SW 1271 (cell line): ENCODE measurements at places on chromosomes 16 and 17.

GRCh38 chr16:70781800-70782199 lies 19.2 kb downstream of the VAC14 start:
- DNase-seq = no peak

- no peak for DNase-seq
Observed at GRCh38 chr16:73025151-73025855, 22.6 kb downstream of the ZFHX3 start.

GRCh38 chr17:39092692-39093230 lies 58.7 kb downstream of the PLXDC1 start:
- DNase-seq = no peak

DNA sequence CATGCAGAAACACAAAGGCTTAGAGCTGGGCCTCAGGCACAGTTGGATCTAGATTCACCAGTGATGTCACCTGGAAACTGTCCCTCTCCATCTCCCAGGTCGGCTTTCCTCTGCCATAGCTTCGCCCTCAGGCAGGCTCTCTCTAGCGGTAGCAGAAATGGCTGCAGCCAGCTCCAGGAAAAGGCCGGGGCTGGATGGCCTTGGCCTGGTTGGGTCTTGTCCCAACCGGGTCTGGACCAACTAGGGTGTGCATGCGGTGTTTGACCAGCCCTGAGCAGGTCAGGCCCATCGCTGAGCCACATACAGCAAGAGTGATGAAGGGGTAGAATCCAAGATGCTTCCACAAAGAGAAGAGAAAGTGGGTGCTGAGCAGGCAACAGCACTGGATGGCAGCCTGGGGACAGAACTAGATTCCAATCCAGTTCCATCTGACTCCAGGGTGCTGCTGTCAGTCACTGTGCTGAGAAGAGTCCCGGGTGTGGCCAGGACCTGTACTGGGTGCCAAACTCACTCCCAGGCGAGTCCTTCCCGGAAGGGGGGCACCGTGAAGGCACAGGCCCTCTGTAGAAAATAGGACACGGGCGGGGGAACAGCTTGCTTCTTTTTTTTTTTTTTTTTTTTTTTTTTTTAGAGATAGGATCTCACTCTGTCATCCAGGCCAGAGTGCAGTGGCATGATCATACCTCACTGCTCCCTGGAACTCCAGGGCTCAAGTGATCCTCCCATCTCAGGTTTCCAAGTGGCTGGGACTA lies 51.8 kb downstream of the SOCS3 start:
- DNase-seq = no peak

GRCh38 chr17:10888858-10889257 lies 51.0 kb upstream of the PIRT start:
- DNase-seq = no peak

GRCh38 chr17:42655528-42655927 lies 3.6 kb upstream of the TUBG2 start:
- DNase-seq = no peak

DNA sequence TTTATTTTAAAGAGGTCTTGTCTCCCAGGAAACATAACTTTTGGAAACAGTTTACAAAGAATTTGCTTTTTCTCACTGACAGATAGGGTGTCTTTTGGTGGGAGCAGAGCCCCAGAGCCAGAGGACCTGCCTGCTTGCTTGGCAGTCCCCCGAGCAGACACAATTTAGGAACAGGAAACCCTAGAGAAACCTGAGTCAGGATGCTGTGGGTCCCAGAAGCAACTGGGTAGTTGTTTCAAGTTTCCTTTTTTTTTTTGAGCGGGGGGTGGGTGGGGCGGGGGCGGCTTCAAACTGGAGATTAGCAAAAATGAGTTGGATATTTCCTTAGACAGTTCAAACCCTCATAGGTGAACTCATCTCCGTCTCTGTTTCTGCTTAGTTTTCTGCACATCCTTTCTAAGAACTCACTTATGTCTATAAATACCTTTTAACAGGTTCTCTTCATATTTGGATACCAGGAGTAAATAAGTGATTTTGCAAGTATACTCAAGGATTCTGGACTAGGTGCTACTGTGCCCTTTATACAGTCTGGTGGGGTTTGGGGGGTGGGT lies 135.1 kb downstream of the PRKCA start:
- DNase-seq = no peak

DNA sequence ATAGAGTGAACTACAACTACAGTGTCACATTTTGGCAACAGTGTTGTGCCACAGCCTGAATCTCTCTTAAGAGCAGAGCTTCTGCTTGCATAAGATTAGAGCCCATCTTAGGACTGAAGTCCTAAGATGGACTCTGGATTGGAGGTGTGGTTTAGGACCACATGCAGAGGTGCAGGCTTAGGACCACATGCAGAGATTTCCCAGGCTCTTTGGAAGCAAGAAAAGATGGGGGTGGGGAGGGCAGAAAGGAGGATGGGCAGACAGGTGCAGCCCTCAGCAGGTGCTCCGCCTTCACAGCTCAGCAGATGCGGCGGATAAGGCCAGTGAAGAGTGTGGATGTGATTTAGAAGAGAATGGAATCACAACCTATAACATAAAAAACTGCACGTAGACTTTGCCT lies 128.7 kb downstream of the TANGO6 start:
- DNase-seq = no peak

- DNase-seq = no peak
Observed at GRCh38 chr17:1005361-1005946, 8.5 kb downstream of the TIMM22 start.

DNA sequence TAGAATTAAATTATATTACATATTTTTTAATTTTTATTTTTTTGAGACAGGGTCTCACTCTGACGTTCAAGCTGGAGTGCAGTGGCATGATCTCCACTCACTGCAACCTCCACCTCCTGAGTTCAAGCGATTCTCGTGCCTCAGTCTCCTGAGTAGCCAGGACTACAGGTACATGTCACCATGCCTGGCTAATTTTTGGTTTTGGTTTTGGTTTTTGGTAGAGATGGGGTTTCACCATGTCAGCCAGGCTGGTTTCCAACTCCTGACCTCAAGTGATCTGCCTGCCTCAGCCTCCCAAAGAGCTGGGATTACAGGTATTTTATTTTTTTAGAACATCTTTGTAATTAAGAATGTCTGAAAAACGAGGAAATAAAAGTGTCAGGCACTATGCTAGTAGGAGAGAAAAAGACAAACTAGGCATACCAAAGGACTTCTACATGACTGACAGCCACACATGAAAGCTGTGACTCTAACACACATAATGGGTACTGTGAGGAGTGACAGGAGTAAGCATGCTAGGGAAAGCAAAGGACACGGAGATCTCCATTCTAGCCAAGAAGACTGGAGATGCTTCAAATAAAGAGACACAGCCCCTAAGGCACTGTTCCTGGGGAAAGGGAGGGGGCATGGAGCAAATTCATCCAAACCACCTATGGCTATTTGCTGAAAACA lies 7.3 kb downstream of the GNA13 start:
- no peak for DNase-seq

DNA sequence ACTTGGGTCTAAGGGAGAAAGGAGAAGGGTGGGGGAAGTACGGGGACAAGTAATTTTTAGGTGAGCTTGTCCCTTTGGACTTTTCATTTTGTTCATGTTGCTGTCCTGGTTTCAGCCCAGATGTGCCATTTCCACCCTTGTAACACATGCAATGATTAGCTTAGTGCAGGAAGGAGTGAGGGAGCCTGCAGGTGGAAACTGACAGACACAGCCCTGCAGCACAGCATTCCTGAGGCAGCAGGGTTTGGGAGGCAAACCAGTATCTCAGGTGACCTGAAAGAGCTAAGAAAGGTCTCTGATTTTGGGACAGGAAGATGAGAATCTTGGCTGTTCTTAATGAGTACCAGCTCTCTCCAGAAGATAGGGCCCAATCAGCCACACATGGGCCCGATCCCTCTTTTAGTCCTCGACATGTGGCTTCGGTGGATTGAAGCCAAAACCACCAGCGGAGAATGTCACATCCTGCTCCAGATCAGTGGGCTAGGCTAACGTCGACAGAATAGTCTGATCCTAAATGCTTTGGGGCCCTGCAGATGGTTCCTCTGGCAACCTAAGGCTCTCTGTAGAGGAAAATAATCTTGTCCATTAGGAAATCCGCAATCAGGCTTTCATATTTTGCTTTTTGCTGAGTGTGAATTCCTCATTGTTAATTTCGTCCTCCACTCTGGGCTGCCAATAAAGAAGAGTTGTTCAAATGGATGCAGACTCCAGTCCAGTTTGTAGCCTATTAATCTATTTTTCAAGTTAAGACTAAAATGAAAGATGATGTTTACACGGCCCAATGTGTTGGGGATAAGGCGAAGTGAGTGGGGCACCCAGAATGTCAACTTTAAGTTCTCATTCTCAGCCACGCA lies 3.8 kb upstream of the RNF157 start:
- DNase-seq = no peak

- no peak for DNase-seq
Observed at GRCh38 chr16:19974607-19975006, 90.0 kb upstream of the GPRC5B start.

- no peak for DNase-seq
Observed at GRCh38 chr16:59030923-59031485, 296.9 kb upstream of the GOT2 start.

DNA sequence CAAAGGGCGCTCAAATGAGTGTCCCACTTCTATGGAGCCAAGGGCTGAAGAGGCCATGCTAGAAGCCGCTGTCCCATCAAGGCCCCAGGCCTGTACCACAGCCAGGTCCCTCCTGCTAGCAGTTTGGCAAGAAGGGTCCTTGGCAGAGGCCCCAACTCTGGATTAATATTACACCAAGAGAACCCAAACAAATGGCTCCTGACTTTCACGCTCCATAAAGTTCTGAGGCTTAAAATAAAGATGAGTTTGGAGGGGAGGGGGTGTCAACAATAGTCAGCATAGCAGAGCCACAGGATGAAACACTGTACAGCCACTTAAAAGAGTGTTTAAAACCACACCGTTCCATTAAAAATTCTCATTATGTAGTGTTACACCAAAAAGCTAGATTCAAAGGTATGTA lies 30.5 kb downstream of the CUEDC1 start:
- DNase-seq = no peak

- no peak for DNase-seq
Observed at GRCh38 chr17:67105213-67105612, 60.9 kb downstream of the CACNG1 start.

DNA sequence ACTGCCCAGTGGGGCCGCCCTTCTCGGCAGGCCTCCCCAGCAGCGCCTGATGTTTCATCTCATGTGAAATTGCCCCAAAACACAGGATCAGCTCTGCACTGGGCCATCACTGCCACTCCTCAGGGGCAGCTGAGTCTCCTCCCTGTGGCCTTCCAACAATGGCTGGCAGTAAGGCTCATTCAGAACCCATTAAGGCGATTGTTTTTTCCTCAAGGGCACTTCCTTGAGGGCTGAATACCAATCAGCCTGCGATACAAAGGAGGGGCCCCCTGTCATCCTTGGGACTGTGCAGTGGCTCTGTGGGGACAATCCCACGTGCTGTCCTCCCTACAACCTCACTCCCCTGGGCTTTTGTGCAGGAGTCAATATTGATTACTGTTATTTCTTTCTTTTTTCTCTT lies 47.5 kb downstream of the XYLT1 start:
- no peak for DNase-seq

- DNase-seq = no peak
Observed at GRCh38 chr16:50448522-50448921, 79.7 kb upstream of the BRD7 start.

DNA sequence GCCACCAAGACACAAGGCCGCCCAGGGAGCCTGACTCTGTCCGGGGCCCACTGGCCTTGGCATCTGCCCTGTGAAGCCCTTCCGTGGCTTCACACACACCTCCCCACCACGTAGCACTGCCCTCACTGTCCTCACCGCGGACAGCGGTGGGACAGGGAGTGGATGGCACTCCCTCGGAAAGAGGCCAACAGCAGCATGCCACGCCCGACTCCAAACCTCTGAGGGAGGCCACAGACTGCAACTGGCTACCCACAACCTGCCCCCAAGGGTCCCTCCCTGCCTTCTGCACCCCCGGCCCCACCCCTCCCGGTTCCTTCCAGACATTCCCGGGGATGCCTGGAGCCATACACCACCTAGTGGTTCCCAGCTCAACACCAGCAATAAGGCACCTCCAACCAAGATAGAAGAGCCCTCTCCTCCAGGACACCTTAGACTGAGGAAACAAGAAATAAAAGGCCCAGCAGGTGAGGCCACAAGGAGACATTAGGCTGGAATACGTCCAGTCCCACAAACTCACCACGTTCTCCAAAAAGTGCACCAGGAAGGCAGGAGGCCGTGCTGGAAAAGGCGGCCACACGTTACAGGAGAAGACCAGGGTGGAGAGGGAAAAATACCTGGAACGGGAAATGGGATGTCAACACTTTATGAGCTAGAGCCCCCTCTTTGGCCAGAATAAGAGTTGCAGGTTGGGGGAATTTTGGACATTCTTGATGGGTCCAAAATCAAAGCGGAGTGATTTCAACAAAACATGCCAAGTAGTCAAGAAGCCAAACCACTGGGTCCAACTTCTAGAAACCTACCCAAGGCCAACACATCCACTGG lies 310.0 kb downstream of the SOX9 start:
- no peak for DNase-seq

GRCh38 chr17:63475491-63476412 lies 1.1 kb upstream of the ACE start:
- no peak for DNase-seq

DNA sequence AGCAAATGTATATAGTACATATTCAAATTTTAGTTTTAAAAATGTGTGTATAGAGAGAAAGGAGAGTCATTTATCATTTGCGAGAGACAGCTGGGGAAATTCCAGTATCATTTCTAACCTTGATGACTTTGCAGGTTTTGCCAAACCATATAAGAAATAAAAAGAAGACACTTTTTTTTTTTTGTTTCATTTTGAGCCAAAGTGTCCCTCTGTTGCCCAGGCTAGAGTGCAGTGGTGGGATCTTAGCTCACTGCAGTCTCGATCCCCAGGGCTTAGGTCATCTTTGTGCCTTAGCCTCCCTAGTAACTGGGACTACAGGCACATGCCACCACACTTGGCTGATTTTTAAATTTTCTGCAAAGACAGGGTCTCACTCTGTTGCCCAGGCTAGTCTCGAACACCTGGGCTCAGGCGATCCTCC lies 38.4 kb upstream of the VWA3A start:
- DNase-seq = no peak

- no peak for DNase-seq
Observed at GRCh38 chr17:80214012-80214877, 5.9 kb downstream of the SGSH start.

DNA sequence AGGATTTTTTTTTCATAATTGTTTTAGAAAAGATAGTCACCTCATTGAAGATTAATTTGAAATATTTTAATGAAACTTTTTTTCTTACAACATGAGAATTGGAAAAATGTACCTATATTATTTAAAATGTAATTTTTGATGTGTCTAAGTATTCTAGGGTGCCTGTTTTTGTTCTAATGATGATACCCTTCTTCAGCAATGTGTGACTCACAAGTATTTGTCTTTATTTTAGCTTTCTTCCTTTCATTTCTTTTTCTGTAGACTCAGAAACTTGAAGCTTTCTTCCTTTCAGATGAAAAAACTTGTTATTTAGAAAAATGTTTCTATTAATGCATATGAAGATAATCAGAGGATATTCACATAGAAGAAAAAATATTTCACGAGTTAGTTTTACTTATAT lies 231.8 kb downstream of the BCAS3 start:
- DNase-seq = no peak
